RPMI8226 (cell line): ENCODE measurements at places on chromosomes 7 and 10.

DNA sequence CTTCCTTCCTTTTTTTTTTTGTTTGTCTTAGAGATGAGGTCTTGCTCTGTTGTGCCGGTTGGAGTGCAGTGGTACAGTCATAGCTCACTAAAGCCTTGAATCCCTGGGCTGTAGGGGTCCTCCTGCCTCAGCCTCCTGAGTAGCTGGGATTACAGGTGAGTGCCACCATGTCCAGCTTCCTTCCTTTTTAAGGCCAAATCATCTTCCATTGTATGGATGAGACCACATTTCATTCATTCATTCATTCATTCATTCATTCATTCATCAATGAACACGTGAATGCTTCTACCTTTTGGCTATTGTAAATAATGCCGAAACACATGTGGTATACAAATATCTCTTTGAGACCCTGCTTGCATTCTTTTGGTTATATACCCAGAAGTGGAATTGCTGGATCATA is 60.0 kb upstream of the BAIAP2L1 start:
- DNase-seq = no peak

DNA sequence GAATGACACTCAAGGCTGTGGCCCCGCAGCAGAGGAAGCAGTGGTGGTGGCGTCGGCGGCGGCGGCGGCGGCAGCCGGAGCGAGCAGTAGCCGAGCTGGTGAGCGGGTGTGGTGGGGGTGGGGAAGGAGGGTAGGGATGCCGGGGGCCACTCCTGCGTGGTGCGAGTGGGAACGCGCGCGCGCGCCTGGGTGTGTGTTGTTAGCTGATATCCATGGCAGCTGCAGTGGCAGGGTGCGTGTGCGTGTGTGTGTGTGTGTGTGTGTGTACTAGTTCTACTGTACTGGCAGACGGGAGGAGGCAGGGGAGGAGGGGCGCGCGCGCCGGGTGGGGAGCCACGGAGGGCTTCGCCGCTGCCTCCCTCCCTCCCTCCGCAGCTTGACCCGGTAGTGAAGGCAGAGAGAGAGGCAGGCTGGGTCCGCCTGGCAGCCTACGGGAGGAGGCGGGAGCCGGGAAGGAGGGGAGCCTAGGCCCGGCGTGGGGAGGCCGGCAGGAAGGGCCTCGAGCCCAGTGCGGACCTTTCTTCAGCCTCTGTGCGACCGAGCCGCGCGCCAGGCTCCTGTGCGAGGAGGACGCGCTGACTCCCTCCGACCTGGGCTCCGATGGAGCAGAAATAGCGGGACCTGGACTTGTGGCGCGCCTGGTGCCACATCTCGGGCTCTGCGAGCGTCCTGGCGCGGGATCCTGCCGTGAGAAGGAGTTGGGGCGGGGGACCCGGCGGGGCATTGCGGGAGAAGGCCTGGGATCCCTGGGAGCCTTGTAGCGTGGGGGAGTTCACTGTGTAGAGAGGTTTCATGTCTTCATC is at the start of gene MAGI2:
Gene MAGI2, minus strand, starts transcription at position 110 of the 803 bp plus-strand sequence. CDS start 347 bp downstream, outside the sequence.
- DNase-seq = no peak

DNA sequence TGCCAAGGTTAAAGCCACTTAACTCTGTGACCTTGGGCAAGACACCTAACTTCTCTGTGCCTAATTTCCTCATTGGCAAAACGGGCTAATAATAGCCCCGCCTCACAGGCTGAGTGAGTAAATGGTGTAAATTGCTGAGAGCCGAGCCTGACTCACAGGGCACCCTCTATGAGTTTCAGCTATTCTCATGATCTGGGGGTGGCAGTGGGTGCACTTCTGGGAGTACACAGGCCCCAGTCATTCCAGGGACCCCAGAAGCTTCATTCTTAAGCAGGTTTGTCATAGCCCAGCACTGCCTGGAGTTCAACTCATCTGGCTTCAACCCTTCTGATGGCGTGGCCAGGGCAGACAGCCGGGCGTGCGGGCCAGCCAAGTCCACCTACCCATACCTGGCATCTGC is 137.2 kb downstream of the GRID1 start:
- DNase-seq = no peak

DNA sequence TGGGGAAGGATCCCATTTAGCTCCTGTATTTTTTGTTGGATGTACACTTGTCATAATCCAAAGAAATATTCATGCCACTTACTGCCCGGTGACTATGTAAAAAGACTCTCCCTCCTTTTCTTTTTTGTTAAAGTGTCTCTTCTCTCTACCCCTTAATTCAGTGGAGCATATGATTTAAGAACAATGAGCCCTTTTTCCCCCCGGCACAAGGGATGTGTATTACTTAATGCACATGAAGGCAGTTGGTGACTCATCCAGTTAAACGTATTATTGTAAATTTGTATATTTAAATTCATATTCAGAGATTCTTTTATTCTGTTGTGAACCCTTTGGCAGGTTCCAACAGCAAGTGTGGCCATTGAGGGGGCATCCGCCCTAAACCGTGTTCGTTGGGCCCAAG is 241.9 kb downstream of the SLC25A13 start:
- no peak for DNase-seq

- DNase-seq = no peak
Measured at GRCh38 chr10:128081720-128082119, 44.5 kb downstream of the MKI67 start.

DNA sequence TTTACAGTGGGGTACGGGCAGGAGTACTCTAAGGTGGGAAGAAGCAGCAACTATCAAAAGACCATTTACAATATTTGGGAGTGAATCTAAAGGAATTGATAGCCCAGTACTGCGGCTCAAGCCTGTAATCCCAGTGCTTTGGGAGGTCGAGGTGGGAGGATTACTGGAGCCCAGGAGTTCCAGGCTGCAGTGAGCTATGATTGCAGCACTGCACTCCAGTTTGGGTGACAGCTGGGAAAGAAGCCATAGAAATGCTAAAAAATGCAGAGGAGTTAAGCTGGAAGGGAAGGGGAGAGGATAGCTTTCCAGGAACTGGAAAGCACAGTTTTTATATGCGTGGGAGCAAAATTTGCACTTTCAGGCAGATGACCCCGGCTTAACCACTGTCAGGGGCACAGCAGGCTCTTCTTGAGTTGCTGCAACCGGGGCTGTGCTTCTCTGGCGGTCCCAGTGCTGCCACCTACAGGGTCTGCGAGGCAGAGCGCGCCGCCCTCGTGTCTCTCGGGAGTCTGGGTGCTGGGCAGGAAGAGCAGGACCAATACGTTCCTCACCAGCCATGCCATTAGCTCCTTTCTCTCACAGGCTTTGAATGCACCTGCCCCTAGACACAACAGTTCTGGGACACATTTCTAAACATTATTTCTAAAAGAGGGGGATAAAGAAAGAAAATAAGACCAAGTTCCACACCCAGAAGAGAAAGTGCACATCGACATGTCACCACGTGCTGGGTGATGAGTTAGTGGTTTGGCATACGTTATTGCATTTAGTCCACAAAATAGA is 10.1 kb upstream of the BMPER start:
- peak; percentile 72 for DNase-seq

DNA sequence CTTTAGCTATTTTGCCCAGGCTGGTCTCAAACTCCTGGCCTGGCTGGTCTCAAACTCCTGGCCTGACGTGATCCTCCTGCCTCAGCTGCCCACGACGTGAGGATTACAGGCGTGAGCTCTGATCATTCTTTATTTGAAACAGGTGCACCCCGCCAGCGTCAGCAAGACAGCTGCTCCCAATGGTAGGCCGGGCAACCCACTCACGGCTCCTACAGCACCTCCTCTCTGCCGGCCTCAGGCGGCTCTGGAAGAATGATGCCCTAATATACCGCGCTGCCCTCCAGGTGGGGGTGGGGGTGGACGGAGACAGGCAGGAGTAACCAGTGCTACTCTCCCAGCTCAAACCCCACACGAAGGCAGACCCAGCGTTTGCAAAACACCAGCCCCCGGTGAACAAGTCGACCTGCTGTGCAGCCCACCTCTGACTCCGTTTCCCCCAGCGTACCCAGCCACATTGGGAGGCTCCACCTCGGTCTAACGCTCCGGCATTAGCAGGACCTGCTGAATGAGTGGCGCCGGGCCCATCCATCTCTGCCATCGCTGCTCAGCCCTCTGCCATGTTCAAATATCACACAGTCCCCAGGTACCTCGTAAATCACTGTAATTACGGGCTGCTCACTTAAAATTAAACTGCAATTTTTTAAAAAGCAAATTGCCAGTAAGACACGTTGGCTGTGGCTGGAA is 148.6 kb downstream of the ELFN1 start:
- DNase-seq = no peak

GRCh38 chr7:150404805-150405583 is 25.9 kb downstream of the ZNF775 start:
- peak; percentile 97 for DNase-seq

GRCh38 chr7:70937424-70937823 is 194.5 kb upstream of the GALNT17 start:
- no peak for DNase-seq

DNA sequence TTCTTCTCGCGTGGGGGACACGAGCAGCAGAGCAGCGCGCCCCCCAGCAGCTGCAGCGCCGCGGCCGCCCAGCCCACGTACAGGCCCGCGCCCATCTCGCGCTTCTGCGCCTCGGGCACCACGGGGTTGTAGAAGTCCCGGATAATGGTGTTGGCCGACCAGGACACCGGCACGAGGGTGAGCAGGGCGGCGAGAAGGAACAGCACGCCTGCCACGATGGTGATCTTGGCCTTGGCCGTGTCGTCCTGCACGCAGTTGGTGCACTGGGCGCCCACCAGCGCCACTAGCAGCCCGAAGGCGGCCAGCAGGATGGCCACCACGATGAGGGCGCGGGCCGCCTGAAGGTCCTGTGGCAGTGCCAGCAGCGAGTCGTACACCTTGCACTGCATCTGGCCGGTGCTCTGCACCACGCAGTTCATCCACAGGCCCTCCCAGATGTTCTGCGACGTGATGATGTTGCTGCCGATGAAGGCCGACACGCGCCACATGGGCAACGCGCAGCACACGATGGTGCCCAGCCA is 529 bp downstream of the CLDN3 start:
- DNase-seq = no peak

DNA sequence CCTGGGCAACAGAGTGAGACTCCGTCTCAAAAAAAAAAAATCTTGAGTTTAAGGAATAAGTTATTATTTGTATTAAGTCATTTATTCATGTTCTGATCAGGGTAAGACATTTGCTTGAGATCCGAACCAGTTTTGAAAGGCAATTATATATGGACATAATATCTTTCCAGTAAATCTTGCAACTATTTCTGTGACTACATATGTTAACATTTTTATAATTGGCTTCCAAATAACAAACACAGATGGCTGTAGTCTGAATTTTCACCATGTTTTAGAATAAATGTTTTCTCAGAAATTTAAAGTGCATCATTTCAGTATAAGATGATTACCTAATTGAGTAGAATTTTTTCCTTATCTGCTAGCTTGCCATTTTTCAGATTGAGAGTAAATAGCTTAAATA is 21.2 kb downstream of the AKAP9 start:
- DNase-seq = no peak

- DNase-seq = no peak
Measured at GRCh38 chr7:40843338-40843985, 708.7 kb downstream of the SUGCT start.

DNA sequence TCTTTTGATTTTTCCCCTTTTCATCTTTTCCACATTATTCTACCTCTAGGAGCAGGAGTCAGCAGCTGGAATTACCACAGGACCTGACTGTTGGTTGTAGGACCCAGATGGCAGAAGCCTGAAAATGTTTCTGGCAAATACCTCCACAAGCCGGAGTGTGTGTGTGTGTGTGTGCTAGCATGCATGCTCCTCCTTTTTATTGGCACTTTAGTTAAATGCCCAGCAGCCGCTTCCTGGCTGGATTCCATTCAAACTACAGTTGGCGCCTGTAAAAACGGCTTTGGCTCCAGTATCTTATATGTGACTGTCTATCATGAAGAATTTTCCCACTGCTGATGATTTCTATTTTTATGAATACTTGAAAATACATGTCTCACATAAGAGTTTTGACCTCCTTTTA is 319.7 kb upstream of the SP4 start:
- DNase-seq = no peak

DNA sequence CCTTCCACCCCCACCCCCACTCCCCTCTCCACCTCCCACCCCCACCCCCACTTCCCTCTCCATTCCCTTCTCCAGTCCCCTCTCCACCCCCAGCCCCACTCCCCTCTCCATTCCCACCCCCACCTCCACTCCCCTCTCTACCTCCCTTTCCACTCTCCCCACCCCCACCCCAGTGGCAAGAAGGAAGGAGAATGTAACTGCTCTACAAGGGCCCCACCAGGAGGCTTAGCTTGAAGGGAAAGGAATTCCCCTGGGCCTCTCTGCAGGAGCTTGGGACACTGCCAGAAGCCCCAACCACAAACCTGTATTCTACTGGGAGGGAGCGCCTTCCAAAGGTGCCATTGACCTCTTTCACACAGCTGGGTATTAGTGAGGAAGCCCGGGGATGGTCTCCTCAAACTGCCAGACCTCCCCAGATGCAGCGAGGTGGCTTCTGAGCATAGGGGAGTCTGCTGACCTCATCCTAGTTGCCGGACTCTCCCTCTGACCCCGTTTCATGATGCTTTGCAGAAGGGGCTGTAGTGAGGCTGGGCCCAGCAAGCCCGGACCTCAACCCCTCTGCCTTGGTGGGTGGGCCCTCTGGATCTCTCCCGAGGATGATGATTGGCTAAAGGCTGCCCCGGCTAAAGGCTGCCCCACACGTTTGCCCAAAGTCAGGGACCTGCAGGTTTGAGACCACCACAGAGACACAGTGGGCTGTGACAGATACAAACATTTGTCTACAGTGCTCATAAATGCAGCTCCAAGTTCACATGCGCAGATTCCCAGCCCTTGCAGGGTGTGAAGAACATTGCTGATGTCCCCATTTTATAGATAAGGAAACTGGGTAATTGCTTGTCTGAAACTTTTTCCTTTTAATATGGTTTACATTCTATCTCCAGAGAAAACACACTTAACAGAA is 2.9 kb downstream of the DEPP1 start:
- peak; percentile 83 for DNase-seq

DNA sequence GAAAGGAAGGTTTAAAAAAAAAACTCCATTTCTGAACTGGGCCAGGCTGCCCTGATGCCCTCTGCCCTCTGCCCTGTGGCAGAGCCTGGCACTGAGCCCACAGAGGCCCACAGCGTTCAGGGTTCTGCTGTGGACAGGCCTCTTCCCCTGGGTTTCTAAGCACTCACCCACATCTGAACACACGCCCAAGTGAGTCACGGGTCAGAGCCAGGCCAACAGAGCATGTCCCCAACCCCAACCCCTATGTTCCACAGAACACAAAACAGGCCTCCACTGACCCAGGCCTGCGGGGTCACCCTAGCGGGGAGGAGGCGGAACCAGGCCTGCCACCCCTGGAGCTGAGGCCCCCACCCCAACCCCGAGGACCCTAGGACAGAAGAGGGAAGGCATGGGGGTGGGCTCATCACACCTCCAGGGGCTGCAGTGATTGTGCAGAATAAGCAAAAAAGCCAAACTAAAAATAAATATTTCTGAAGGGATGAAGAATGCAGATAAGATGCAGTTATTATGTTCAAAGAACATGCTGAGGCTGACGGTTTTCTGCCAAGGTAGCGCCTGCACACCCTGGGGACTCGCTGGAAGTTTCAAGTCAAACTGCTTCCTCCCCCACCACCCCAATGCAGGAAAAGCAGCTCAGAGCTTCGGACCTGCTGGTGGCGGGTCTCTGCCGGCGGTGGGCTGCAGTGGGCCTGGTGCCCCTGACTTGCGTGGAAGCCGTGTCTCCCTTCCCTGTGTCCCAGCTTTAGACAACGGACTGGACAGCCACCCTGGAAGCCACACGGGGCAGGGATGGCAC is 5.4 kb downstream of the WDR86 start:
- peak; percentile 73 for DNase-seq
